Naive thymus-derived CD8-positive, alpha-beta T cell (primary cell): ENCODE measurements at places on chromosomes 5 and 9. TPM values are rescaled to one million over a fixed set of nuclear protein-coding genes. Genes with fewer than 3 reads are reported as not detected.

Gene SHC3
- 0.11 TPM for total RNA-seq

Gene ZNF608
- total RNA-seq: 0.66 TPM

Gene FAXDC2
- total RNA-seq: 0.86 TPM

Gene LCN6
- total RNA-seq: not detected

Gene ANKRD34B
- total RNA-seq: not detected

Gene SPATA31E1
- not detected for total RNA-seq

DNA sequence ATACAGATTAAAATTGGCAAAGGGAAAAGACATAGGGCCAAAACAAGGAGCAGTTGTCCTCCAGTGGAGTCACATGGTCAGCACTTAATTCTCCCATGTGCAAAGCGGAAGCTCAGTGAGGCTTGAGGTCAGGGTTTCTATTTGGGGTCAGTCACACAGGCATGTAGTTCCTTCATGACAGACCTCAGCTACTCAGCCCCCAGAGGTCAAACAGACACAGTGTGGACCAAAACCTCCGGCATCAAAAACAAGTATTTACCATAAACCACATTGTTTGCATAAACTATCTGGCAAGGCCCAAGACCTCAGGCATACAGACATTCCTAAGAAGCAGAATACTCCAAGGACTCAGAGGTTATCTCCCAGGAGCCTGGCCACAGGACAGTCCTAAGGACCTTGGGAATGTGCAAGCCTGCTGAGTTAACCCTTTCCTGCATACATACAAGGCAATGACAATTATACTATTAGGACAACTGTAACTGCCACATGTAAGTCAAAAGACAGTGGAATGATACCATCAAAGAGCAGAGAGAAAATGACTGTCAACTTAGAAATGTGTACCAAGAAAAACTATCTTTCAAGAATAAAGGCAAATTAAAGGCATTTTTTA lies 28.7 kb upstream of the FNIP1 start:
- no peak overlapping the region for H3K27ac ChIP-seq
- no peak for DNase-seq
- no peaks in the 10 kb centered on the region for H3K4me1 ChIP-seq
- H3K4me3 ChIP-seq: no peak overlapping the region
- peaks cover 19% of the 10 kb centered on the region for H3K36me3 ChIP-seq

DNA sequence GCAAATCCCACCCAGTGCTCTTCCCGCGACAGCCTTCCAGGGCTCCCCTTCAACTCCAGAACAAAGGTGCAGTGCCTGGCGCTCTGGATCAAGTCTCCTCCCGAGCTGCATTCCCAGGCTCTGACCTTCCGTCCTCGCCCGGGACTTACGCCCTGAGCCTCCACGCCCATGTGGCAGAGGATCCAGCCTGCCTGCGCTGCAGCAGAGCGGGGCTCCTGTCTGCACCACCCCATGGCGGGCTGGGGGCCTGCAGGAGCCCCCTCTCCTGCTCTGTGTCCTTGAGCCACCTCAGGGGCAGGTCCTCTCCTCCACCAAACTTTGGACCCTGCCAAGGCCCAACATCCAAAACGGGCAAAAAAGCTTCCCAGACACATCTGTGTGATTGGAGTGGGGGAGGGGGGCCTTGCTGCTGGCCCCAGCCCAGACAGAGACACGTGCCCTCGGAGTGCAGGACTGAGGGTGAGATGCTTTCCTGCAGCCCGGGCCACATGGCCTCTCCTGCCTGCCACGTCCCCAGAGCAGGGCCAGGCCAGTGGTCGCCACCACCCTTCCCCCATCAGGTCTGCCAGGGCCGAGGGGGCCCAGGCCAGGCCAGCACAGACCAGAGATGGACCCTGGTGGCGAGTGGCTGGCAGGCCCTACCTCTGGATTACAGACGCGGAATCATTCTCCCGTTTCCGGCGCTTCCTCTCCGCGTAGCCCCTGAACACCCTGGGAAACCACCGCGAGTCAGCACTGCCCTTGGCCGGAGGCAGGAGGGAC lies 4.4 kb downstream of the NSMF start:
- peaks cover 33% of the 10 kb centered on the region for H3K4me1 ChIP-seq
- no peak overlapping the region for H3K27ac ChIP-seq
- no peak for DNase-seq
- H3K4me3 ChIP-seq: no peak overlapping the region

GRCh38 chr9:116039312-116039711 lies 114.3 kb upstream of the PAPPA start:
- no peaks in the 10 kb centered on the region for H3K36me3 ChIP-seq
- H3K27ac ChIP-seq: no peak overlapping the region
- peaks cover 2% of the 10 kb centered on the region for H3K27me3 ChIP-seq
- no peaks in the 10 kb centered on the region for H3K4me1 ChIP-seq

DNA sequence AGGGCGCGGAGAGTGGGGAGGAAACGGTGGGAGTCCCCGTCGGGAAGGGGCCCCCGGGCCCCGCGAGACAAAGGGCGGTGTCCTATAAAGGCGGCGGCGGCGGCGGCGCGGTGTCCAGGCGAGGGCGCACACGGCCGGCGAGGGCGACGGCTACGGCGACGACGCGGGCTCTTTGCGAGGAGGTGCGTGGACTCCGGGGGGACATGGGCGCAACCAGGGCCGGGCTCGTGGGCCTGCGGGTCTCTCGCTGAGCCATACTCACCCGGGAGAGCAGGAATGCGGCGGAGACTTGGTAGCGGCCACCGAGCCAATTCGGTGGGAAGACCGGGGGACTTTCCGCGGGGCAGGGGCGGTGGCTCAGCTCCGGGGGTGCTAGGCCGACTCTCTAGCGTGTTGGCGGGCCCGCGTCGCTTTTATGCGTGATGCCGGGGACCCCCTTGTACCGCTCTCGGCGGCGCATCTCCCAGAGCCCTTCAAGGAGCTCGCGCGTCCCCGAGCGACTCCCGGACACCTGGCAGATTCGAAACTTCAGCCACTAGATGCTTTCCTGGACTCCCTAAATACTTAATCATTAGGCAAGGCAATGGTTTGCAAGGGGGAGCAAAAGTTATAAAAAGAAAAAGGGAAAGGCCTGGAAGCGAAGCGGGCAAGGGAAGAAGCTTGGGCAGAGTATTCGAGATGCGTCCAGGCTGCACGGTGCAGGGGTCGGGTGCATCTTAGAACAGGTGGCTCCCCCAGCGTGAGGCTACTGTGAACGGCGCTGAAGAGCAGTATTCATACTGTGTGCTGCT lies 5.9 kb upstream of the TAL2 start:
- H3K4me1 ChIP-seq: peaks cover 14% of the 10 kb centered on the region
- H3K4me3 ChIP-seq: peak overlapping the region; percentile 72
- H3K27me3 ChIP-seq: peaks cover 68% of the 10 kb centered on the region

DNA sequence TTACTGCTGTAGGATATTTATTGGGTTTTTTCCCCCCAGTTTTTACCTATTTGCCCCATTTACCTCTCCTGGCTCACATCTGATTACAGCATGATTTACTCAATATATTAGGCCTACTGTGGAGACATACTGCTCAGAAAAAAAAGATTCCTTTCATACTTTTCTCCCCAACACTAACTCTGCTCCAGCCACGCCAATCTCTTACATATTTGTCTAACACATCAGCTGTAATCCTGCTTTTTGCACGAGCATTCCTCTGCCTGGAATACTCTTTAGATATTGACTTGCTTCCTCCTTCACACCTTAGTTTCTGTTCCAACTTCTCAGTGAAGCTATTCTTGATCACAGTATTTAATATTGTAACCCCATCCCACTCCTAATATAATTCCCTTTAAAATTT lies 158.1 kb upstream of the VCAN start:
- no peak for DNase-seq
- no peak overlapping the region for H3K4me3 ChIP-seq
- peaks cover 5% of the 10 kb centered on the region for H3K36me3 ChIP-seq
- H3K27me3 ChIP-seq: no peaks in the 10 kb centered on the region

- no peaks in the 10 kb centered on the region for H3K4me1 ChIP-seq
- no peak overlapping the region for H3K27ac ChIP-seq
Observed at GRCh38 chr9:124309667-124310084, 51.9 kb downstream of the NEK6 start.

DNA sequence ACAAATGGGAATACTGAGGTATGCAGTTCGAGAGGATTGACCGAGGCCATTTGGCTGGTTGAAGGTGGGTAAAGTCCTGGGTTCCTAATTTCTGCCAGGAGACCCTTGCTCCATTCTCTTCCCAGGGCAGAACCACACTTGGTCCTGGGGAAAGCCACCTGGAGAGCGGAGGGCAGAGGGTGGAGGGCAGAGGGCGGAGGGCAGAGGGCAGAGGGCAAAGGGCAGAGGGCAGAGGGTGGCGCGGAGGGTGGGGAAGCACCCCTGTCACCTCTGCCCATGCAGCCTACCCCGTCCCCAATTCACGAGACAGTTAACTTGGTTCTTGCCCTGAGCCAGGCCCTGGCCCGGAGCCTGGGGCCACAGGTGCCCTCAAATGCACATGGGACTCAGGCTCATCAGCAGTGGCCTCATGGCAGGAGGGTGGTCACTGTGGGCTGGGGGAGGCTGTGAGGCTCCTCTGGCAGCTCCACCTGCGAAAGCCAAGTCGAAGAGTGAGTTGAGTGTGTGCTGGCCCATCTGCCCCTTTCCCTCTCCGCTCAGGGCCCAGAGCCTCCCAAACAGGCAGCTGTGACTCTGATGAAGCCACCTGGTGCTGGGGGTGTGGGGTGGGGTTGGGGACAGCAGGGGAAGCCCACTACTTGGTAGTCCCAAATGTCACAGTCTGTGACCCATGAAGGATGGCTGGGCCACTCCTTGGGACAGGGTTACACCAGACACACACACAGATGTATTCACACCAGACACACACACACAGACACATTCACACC lies 28.0 kb upstream of the FCN1 start:
- no peak overlapping the region for H3K4me3 ChIP-seq
- H3K36me3 ChIP-seq: no peaks in the 10 kb centered on the region
- no peaks in the 10 kb centered on the region for H3K27me3 ChIP-seq
- H3K4me1 ChIP-seq: no peaks in the 10 kb centered on the region
- H3K27ac ChIP-seq: no peak overlapping the region
- DNase-seq: no peak

DNA sequence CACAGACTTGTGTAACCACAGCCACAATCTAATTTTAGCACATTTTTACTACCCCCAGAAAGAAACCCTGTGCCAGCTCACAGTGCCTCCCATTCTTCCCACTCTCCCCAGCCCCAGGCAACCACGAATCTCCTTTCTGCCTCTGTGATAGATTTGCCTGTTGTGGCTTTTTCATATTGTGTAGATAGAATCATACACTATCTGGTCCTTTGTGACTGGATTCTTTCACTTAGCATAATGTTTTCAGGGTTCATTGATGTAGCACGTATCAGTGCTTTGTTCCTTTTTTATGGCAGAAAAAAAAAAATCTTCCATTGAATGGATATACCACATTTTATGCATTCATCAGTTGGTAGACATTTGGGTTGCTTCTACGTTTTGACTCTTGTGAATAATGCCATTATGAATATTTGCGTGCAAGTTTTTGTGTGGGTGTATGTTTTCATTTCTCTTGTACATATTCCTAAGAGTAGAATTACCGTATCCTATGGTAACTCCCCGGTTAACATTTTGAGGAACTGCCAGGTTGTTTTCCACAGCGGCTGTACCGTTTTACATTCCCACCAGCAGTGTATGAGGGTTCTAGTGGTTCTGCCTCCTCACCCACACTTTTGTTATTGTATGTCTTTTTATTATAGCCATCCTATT lies 64.5 kb downstream of the RCL1 start:
- no peak for DNase-seq
- no peak overlapping the region for H3K4me3 ChIP-seq
- H3K36me3 ChIP-seq: peaks cover 51% of the 10 kb centered on the region
- no peaks in the 10 kb centered on the region for H3K27me3 ChIP-seq
- H3K27ac ChIP-seq: no peak overlapping the region

GRCh38 chr5:142658278-142658677 lies 27.6 kb downstream of the FGF1 start:
- H3K4me3 ChIP-seq: no peak overlapping the region
- peaks cover 16% of the 10 kb centered on the region for H3K27me3 ChIP-seq
- H3K27ac ChIP-seq: no peak overlapping the region
- no peaks in the 10 kb centered on the region for H3K36me3 ChIP-seq
- DNase-seq: no peak
- peaks cover 10% of the 10 kb centered on the region for H3K4me1 ChIP-seq

DNA sequence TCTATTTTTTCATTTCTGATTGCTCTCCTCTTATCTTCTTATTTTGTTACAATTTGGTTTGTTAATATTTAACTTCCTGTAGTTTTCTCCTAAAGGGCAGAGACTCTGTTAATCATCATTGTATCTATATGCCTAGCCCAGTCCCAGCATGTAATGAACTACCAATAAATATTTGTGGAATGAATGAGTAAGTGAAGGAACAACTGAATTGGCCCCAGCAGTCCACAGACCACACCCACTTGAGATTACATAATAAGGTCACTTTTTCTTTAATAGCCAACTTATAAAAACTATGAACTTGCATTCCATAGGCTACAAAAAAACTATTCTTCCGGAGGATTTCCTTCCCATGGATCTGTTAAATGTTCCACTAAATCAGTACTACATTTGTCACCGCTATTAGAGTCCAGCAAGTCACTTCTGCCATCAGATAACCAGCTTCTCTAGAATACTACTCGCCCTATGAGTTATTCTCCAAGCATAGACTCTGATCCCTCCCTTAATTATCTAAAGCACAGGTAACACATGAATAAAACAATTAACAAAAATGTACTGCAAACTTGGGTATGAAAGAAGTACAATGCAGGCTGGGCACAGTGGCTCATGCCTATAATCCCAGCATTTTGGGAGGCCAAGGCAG lies 27.5 kb upstream of the TNPO1 start:
- H3K36me3 ChIP-seq: no peaks in the 10 kb centered on the region
- no peak overlapping the region for H3K4me3 ChIP-seq
- H3K27ac ChIP-seq: no peak overlapping the region
- H3K27me3 ChIP-seq: no peaks in the 10 kb centered on the region
- H3K4me1 ChIP-seq: no peaks in the 10 kb centered on the region

DNA sequence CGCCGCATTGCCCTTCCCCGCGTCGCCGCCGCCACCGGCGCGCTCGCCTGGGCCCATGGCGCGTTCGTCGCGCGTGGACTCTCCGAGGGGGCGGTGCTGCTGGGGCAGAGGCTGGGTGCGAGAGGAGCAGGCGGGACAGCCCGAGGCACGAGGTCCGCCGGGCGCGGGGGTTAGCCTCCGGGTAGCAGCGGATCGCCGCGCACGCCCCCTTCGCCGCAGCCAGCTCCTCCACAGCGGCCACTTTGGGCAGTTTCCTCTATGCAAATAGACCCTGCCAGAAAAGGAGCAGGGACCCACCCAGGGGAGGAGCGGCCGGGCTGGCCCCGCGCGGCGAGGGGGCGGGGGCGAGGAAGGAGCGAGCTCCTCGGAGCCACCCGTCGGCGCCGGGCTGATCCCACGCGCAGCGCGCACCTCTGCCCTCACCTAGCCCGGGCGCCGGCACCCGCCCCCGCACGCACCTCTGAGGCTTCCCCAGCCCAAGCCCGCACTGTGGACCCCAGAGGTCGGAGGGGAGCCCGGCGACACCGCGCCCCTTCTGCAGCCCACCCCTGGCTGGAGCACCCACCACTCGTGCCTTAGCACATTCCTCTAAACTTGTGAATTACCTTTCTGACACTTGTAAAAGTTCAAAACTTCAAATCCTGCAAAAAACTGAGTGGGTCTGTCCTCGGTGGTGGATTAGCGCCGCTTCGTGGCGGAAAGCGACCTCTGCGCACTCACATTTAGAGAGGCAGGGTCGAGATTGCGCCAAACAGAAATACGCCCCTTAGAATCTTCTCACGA lies at the start of gene COL23A1:
Gene COL23A1, minus strand, starts transcription at position 253 of the 783 bp plus-strand sequence.
- peaks cover 11% of the 10 kb centered on the region for H3K4me1 ChIP-seq
- peaks cover 2% of the 10 kb centered on the region for H3K36me3 ChIP-seq
- H3K4me3 ChIP-seq: peak within 1 kb of the TSS; percentile 86
- peak; percentile 48 for DNase-seq

GRCh38 chr5:103446813-103447212 lies 115.8 kb downstream of the NUDT12 start:
- DNase-seq: no peak
- H3K4me1 ChIP-seq: no peaks in the 10 kb centered on the region
- H3K36me3 ChIP-seq: no peaks in the 10 kb centered on the region
